ENCODE measurements at places on chromosomes 1 and 21.

- no peaks in the 10 kb centered on the region for H3K27me3 ChIP-seq
- no peak overlapping the region for H3K4me3 ChIP-seq
- no peaks in the 10 kb centered on the region for H3K36me3 ChIP-seq
- no peak overlapping the region for H3K27ac ChIP-seq
Observed at GRCh38 chr1:227934476-227935313, 13.0 kb downstream of the WNT9A start.

DNA sequence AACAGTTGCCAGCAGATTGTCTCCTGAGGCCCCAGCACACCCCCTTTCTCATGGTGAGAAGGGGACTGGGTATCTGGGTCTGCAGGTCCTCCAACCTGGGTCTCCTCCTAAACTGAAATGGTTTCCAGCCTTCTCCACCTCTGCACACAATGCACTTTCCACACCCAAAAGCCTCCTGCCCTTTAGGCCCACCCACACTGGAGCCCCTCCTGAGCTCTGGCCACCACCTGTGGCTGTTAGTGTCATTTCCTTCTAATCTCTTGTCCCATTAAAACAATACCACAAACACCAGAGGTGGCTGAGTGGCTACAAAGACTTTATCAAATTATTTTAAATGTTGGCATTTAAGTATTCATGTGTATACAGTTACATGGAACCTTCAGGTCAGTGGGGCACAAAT lies 11.5 kb downstream of the GPR3 start:
- H3K27me3 ChIP-seq, result no peaks in the 10 kb centered on the region
- H3K36me3 ChIP-seq, result peaks cover 27% of the 10 kb centered on the region
- H3K4me1 ChIP-seq, result no peaks in the 10 kb centered on the region
- no peak overlapping the region for H3K4me3 ChIP-seq

GRCh38 chr1:74937176-74937575 lies 197.0 kb upstream of the LHX8 start:
- no peak overlapping the region for H3K4me3 ChIP-seq
- no peaks in the 10 kb centered on the region for H3K36me3 ChIP-seq
- DNase-seq, result no peak
- no peaks in the 10 kb centered on the region for H3K27me3 ChIP-seq
- H3K4me1 ChIP-seq, result no peaks in the 10 kb centered on the region
- H3K27ac ChIP-seq, result no peak overlapping the region

- no peaks in the 10 kb centered on the region for H3K27me3 ChIP-seq
- no peak overlapping the region for H3K4me3 ChIP-seq
- peaks cover 58% of the 10 kb centered on the region for H3K36me3 ChIP-seq
Observed at GRCh38 chr1:226634166-226634588, 85.6 kb downstream of the STUM start.

GRCh38 chr1:18278946-18279345 lies 171.3 kb downstream of the IGSF21 start:
- no peaks in the 10 kb centered on the region for H3K27me3 ChIP-seq
- H3K4me3 ChIP-seq, result no peak overlapping the region
- no peak for DNase-seq
- no peaks in the 10 kb centered on the region for H3K4me1 ChIP-seq
- H3K27ac ChIP-seq, result no peak overlapping the region
- H3K36me3 ChIP-seq, result no peaks in the 10 kb centered on the region

Measured in effector memory CD4-positive, alpha-beta T cell (primary cell).